Inflammatory macrophage treated with lipopolysaccharide for 4 hours (primary cell): ENCODE measurements at places on chromosomes 2 and 18.
A peak's percentile ranks its signal among the peaks of the same experiment; 100 is the strongest.

- no peak for DNase-seq
These were observed 418.0 kb upstream of the TNP1 start for GRCh38 chr2:217277646-217278398.

- DNase-seq: no peak
These were observed 23.5 kb upstream of the SCG2 start for GRCh38 chr2:223625652-223626051.

GRCh38 chr2:69083235-69083748, 70.3 kb downstream of the ANTXR1 start:
- DNase-seq: peak; percentile 72

DNA sequence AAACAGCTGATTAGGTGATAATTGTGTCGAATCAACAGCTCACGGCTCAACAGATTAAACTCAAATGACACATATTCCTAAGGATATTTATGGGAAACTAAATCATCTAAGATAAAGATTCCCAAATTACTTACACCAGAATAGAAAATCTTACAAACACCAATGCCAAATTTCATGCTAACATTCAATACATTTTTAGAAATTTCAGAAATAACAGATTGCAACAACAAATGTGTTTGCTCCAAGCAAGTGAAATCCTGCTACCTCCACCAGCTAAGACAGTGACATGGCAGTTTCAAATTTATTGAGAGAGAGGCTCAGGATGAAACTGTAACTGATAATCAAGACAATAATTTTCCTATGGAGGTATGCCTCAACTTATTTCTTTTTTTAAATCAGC, 65.0 kb upstream of the EPB41L3 start:
- no peak for DNase-seq

- no peak for DNase-seq
These were observed 695 bp upstream of the SCYGR2 start for GRCh38 chr2:227597998-227598397.

GRCh38 chr2:230358305-230358704, 31.3 kb downstream of the SP140L start:
- DNase-seq: no peak

GRCh38 chr2:174699993-174700766, 64.1 kb downstream of the CHRNA1 start:
- DNase-seq: peak; percentile 60

DNA sequence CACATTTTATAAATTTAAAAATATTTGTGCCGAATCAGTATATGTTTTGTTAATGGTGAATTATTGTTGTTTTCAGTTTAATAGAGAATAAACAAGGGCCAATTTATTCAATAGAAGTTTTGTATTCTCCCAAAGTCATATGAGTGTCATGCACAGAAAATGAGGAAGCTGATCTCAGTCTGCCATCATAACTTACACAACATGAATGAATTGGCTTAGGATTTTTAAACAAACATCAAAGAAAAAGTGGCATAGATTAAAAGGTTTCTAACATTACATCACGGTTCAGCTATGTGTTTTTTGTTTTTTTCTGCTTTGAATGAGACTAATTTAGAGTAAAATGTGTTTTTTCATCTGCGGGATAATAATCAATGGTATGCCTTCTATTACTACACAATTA, 123.4 kb upstream of the CTNNA2 start:
- peak; percentile 10 for DNase-seq

- peak; percentile 23 for DNase-seq
These were observed 199.9 kb downstream of the BCL2 start for GRCh38 chr18:63119647-63120046.
